ENCODE measurements at places on chromosomes 16 and 17.

GRCh38 chr16:3249451-3249850 is 7.0 kb downstream of the MEFV start:
- no peak for DNase-seq

DNA sequence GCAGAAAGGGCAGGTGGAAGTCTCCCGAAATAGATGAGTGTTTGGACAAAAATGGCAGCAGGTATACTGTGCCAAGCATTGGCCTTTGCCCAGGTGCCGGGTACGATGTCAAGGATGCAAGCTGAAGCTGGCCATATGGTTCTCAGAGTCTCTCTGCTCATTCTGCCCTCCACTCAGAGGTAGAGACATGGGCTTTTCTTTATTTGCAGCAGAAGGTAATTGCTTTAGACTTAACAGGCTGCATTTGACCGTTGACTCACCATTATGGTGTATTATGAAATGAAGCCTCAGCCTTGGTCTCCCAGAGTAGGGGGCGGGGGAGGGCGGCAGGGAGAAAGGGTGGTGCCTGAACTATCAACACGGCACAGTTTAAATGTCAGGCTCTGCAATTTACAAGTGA is 969.1 kb upstream of the EEF2KMT start:
- DNase-seq: no peak

- DNase-seq: no peak
These were observed 7.1 kb upstream of the ARL5C start for GRCh38 chr17:39173080-39173479.

GRCh38 chr17:7293816-7294613 is 424 bp downstream of the YBX2 start:
- no peak for DNase-seq

GRCh38 chr16:56679818-56680217 is 2.5 kb upstream of the MT1X start:
- no peak for DNase-seq

DNA sequence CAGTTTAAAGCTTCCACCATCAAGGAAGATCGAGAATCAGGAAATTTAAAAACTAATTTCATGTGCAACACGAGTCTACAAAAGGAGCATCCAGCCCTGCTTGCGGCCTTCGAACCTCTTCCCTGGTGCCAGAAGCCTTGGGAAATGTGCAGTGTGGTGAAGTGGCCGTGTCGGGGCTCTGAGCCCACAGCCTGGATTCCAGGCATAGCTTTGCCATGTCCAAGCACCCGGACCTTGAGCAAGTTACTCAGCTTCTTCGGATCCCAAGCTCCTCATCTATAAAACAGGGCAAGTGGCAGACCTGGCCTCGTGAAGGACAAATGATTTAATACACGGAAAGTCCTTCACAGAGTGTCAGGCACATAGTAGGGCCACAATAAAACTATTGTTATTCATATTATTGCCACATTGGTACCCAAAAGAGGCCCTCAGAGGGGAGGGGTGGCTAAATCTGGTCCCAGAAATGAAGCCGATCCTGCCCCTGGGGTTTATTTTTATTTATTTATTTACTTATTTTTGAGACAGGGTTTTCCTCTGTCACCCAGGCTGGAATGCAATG is 34.8 kb downstream of the COTL1 start:
- no peak for DNase-seq

DNA sequence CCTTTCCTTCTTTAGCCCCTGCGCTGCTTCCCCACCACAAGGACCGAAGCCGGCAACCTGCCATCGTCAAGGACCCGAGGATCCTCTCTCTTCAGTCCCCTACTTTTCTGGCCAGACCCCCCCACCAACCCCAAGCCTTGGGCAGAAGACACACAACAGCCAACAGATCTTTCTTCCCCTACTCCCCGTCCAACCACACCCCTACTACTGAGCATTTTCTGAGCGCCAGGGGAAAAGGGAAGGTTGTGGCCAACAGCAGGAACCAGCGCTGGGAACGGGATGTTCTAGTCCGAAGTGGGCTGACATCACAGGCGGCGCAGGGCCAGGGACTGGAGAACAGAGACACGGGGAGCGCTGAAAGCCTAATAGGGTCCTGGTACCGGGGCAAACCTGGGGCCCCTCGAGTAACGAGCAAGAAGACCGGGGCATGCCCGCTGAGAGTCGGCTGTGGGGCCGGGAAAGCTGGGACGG is 528 bp downstream of the PER1 start:
- DNase-seq: no peak

- no peak for DNase-seq
These were observed 593 bp downstream of the GFER start for GRCh38 chr16:1984347-1985225.

GRCh38 chr17:70523426-70523825 is 354.1 kb downstream of the KCNJ2 start:
- DNase-seq: no peak

DNA sequence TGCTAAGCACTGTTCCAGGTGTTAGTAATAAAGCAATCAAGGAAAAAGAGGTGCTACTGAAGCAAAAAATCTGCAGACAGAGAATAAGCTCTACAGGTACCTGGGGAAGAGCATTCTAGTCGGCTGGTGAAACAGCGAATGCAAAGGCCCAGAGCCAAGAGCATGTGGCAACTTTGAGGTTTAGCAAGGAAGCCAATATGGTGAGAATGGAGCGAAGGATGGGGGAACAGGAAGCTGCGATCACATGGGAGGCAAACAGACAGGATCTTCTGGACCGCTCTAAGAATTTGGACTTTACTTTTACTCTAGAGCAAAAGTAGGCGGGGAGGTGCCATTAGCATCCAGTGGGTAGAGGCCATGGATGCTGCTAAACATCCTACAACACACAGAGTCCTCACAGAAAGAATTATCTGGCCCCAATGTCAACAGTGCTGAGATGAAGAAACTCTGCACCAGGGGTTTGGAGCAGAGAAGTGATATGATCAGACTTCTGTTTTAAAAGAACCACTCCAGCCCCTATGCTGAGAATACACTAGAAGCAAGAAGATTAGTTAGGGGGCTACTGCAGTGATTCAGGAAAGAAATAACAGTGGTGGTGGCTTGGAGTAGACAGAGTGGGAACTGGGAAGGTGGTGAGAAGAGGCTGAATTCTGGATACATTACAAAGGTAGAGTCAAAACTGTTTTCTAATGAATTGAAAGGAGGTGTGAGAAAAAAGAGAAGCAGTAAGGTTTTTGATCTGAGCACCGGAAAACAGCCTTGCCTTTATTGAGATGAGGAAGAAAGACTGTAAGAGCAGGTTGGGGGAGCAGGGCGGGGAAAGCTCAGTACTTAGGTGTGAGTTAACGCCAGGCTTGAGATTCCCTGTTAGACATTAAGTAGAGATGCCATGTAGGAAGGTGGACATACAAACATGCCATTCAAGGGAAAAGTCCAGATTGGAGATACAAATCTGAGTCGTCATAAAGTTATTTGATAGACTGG is 11.0 kb downstream of the EFTUD2 start:
- no peak for DNase-seq

DNA sequence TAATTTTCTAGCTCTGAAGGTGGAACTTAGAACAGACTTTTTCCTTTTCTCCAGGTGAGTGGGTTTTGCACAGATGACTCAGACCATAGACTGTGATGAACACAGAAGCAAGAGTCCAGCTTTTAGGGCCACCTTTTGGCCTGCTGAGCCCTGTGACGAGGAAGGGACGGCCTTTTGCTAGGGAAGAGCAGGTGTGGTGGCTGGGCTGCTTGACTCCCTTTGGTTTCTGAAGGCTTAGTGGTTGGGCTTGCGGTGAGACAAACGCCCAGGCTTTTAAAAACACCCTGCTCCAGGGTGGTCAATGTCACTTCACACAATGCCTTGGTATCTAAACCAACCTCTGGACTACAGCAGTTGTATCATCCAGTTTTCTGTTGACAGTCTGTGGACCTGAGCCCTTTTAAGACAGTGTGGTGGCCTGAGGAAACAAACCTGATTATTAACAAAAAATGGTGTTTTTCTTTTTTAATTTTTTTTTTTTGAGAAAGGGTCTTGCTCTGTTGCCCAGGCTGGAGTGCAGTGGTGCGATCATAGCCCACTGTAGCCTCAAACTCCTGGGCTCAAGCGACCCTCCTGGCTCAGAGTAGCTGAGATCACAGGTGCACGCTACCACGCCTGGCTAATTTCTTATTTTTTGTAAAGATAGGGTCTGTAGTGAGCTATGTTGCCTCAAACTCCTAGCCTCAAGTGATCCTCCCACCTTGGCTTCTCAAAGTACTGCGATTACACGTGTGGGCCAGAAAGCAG is 134.0 kb downstream of the SNX29 start:
- DNase-seq: no peak

GRCh38 chr16:53434377-53435065 is at the start of gene RBL2:
Gene RBL2 (plus strand): TSS chr16:53434471. CDS start chr16:53434557, 86 bp downstream.
- DNase-seq: peak; percentile 62

- no peak for DNase-seq
These were observed 575.8 kb downstream of the TOX3 start for GRCh38 chr16:51971184-51971583.

GRCh38 chr17:59572301-59572924 is 7.0 kb downstream of the DHX40 start:
- no peak for DNase-seq

DNA sequence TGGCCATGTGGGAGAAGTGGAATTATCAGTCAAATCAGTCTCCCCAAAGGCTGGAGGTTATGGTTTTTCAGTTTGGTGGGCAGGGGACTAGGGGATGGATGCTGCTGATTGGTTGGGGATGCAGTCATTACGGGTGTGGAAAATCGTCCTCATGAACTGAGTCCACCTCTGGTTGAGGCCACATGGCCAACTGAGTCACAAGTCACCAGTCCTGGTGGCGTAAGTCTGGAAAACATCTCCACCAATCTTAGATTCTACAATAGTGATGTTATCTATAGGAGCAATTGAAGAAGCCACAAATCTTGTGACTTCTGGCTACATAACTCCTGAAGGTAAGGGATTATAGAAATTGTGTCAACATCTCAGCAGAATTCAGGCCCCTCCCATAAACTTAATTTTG is 5.2 kb upstream of the RNF135 start:
- DNase-seq: no peak

DNA sequence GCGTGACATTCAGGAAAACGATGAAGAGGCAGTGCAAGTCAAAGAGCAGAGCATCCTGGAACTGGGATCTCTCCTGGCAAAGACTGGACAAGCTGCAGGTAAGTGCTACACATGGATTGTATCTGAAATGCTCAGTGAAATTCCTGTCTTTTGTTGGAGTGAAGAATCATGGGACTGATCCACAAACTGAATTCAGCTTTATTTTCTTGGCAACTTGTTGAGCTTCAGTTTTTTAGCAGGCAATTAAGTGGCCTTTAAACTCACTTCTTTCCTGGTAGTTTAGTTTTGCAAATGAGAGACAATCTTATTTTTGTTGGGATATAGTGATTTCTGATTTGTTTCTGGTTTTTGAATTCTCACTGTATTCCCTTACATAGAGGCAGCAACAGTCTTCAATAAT is 2.6 kb downstream of the PSMD11 start:
- no peak for DNase-seq

- no peak for DNase-seq
These were observed 2.7 kb upstream of the ETV4 start for GRCh38 chr17:43548689-43549379.

- no peak for DNase-seq
These were observed 292.0 kb upstream of the CCL2 start for GRCh38 chr17:33962857-33963655.

GRCh38 chr16:22035153-22035552 is 27.2 kb downstream of the MOSMO start:
- no peak for DNase-seq

- DNase-seq: no peak
These were observed 523 bp downstream of the NAGLU start for GRCh38 chr17:42536372-42537155.

DNA sequence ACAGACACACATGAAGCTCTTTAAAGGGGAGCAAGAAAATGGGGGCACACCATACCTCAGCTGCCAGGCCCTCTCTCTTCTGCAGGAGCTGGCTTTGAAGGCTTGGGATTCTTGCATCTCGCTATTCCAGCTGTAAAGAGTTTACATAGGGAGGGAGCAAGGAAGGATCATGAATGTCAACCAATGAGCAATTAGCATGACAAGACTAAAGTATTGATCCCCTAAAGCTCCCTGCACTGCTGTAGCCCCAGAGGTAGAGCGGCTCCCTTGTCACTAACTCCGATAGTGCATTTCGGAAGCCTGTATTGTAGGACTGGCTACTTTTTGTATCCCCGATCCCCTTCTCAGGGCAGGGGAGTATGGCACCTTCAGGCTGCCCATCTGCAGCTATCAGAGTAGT is 113.4 kb upstream of the PMFBP1 start:
- DNase-seq: no peak

DNA sequence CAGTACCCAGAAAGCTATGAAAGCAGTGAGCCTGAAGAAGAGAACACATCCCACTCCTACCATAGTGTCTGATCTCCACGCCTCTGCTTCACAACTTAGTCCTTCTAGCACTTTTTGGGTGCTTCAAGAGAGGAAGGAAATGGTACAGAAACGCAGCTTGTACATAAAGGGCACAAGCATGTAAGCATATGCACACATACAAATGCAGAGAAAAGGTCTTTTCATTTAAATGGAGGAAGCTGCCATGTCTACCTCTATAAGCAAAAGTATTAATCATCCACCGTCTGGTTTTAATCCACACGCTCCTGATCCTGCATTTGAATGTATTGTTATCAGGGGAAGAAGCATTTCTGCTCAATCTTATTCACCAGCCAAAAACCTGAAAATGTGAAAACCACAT is 100.7 kb downstream of the HIC1 start:
- no peak for DNase-seq

DNA sequence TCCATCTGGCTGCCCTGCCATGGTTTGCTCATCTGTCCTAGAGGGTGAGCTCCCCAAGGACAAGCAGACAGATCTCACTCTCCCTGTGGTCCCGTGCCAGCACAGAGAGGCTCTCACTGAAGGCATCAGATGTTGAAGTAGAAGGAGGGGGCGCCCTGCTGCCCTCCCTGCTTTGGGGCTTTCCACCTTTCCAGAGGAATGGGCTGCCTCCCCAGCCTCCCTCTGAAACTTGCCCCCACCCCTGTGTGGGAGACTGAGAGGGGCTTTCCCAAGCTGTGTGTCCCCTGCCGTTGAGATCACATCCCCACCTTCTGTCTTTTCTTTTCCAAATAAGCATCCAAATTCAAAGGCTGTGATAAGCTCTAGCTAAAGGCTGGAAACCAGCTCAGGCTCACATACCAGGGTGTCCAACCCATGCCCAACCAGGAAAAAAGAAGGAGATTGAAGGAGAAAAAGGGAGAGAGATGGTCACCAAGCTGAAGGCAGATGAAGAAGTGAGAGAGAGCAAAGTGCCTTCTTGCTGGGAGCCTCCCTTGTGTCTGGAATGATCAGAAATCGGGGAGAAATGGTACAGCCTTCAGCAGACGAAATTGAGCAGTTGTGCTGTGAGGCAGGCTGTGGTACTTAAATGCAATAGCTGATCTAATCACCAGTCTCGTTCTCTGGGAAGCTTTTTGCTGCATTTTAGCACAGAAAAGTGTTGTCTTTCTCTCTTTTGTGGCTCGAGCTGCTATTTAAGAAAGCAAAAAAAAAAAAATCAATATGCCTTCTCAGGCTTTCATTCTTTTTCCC is 145.9 kb upstream of the LHX1 start:
- DNase-seq: no peak

DNA sequence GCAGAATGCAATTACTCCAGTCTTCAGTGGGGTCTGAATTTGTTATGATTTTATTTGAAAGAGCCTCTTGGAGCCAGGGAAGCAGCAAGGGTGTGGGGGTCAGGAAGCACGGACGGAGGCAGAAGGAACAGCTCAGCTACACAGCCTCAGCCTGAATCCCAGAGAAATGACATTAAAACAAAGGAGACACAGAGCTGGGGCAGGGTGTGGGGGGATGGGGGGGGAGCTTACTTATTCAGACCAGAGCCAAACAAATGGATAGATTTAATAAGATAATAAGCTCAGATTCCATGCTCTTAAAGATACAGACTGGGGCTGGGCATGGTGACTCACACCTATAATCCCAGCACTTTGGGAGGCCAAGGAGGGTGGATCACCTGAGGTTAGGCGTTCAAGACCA is 195.3 kb downstream of the ZNF423 start:
- DNase-seq: no peak

Data from stimulated activated CD8-positive, alpha-beta memory T cell treated with anti-CD3 and anti-CD28 coated beads, Interleukin-4, amount 100 ng/mL, for 4 hours (primary cell).